GM12892 (cell line): ENCODE measurements at places on chromosomes 7 and 10.

DNA sequence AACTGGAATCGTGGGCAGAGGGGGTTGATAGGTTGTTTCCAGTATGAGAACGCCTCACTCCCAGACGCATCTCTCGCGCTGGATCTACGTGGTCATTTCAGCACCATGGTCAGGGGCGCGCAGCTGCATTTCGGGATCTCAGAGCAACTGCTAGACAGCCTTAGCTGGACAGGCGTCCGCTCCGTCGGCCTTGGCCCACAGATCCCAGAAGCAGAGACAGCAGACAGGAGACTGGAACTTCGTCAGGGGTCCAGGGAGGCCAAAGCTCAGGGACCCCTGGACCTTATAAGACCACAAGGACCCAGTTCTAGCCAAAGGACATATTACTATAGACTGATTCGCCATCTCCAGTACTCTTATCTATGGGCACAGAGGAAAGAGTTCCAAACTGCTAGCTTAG, 5.3 kb downstream of the NEUROG3 start:
- DNase-seq: no peak

DNA sequence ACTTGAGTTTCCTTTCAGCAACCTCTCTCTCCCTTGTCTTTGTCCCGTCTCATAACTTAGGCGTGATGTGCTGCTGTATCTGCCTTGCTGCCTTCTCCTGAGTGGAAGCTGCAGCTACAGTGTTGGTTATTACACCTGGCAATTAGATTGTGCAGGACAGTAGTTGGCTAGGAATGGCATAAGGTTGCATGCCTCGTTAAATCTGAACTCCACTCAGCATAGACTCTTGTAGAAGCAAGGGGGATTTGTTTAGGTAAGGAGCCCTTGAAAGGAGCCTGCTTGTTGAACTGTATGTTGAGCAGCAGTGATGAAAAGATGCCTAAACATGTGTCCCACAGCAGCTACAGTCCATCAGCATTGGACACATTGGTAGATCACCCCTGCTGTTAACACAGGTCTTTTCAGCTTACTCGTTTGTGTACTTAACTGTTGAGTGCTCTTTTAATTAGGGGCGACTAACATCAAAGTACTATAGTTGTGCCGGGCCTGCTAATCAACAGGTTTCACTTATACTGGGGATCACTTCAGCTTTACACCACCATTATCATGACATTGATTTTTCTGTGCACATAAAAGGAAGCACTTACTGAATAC, 225.0 kb downstream of the AUTS2 start:
- no peak for DNase-seq

DNA sequence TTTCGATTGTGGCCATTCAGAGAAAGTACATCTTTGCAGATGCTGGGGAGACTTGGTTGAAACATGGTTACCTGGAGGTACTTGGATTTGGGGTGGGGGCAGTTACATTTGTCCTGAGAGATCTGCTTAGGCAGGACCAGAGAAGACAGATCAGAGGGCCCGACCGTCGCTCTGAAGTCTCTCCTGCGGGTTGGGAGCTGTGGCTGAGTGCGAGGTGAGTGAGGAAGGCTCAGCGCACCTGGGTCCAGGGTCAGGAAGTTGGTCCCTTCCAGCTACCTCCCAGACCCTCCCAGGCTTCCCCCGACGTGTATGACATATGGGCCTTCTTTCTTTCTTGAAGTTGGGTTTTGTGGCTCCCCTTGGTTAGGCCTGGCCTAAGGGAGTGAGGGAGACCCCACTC, 56.3 kb downstream of the LHPP start:
- DNase-seq: no peak

GRCh38 chr7:47039904-47040303, 542.0 kb downstream of the TNS3 start:
- no peak for DNase-seq

GRCh38 chr10:42985436-42986316, 91.2 kb upstream of the RET start:
- peak; percentile 12 for DNase-seq

- DNase-seq: no peak
Measured at GRCh38 chr7:34165927-34166550, 260.7 kb downstream of the BMPER start.

DNA sequence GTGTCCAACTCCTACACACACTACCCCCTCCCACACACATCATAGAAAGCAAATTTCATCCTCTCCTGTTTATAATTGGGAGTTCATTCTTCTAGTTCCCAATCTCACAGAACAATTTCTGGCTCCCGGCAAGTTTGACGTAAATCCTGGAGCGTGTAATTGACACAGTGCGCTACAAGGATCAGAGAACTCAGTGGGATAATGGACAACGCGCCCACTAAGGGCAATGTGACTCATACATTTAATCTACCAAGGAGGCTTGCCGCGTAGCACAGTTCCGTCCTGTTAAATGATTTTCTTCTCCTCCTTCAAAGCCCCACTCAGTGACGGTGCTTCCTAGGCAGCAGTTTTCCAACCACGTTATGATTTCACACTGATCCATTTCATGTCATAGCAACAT, 277.6 kb downstream of the SFMBT2 start:
- DNase-seq: no peak

DNA sequence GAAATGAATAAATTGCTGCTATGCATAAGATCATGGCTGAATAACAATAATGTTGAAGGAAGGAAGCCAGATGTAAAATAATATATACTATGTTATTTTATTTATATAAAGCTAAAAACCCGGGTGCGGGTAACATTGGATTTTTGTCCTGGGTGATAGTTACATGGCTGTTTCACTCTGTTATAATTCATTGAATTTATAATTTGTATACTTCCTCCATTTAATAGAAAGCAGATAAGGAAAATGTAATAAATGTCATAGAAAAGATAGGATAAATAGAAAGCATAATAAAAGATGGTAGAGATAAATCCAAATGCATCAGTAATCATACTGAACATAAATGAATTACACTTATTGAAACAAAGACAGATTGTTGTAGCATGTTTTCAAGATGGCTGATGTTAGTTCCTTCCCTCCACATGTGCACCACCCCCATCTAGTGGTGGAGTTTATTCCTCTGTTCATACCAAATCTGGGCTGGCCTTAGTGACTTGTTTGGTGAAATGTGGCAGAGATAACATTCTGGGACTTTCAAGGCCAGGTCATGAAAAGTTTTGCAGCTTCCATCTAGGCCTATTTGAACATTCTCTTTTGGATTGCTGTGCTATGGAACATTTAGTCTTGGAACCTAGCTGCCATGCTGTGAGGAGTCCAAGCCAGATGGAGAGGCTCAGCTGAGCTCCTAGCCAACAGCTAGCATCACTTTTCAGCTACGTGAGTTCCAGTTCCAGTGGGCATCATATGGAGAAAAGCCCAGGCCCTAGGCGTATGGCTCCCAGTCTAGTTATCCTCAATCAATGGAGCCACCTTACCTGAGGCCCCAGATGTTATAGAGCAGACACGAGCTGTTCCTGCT, 46.9 kb downstream of the AHCYL2 start:
- DNase-seq: no peak

- DNase-seq: no peak
Measured at GRCh38 chr7:6451224-6451705, 3.5 kb upstream of the DAGLB start.

DNA sequence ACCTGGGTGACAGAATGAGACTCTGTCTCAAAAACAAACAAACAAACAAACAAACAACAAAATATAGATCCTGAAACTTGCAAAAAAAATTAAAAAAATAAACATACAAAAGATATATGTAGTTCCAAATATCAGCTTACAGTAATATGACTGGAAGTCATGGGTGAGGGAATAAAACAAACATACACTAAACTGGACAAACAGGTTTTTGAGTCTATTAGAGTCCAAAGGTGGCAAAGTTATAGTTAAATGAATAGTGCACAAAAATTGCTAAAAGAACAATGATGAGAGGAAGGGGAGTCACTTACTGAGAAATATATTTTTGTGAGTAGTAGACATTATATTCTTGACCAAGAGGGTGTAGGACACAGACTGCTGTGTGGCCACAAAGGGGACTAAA, 16.7 kb upstream of the RSBN1L start:
- DNase-seq: no peak

GRCh38 chr7:25781704-25782103, 370.3 kb upstream of the NFE2L3 start:
- no peak for DNase-seq

DNA sequence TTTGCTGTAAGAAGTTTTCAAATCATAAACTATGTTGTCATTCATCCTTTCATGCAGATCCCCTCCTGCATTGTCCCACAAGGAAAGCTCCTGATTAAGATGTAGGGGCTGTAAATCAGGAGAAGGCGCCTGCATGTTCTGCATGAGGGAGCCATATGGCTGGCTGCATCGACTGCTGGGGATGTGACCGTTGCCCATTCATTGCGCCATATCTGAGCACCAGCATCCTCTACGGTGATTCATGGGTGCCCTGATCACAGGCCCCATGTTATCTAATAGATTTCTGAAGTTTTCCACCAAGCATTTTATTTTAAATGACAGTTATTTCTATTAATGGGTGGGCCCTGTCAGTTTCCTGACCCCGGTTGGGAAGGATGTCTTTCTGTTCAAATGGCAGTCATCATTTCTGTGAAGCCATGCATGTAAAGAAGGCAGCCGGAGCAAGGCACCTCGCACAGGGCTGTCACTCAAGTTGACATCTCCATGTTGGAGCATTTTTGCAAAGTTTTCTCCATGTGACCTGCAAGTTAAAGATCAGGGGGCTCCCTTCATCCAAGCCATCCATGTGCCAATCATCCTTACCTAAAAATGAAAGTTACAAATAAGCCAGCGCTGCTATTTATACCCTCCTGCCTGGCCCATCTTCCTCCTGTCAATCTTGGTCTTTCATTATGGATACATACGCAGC, 128.8 kb downstream of the TEX36 start:
- no peak for DNase-seq

DNA sequence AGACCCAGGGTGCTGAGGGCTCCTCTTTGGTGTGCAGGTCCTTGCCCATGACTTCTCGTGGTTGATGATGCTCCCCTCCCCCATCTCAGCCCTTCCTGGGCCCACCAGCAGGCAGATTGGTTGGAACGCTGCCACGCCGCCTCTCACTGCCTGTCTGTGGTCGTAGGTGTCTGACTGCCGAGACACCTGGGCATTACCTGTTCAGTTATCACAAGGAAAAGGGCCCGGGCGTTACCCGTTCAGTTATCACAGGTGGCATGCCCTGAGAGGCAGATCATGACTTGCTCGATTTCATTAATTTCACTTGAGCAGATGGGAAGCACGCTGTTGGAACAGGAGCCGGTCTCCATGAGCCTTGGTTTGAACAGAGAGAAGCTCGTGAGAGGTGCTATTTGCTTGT, 42.5 kb downstream of the TACR2 start:
- no peak for DNase-seq

DNA sequence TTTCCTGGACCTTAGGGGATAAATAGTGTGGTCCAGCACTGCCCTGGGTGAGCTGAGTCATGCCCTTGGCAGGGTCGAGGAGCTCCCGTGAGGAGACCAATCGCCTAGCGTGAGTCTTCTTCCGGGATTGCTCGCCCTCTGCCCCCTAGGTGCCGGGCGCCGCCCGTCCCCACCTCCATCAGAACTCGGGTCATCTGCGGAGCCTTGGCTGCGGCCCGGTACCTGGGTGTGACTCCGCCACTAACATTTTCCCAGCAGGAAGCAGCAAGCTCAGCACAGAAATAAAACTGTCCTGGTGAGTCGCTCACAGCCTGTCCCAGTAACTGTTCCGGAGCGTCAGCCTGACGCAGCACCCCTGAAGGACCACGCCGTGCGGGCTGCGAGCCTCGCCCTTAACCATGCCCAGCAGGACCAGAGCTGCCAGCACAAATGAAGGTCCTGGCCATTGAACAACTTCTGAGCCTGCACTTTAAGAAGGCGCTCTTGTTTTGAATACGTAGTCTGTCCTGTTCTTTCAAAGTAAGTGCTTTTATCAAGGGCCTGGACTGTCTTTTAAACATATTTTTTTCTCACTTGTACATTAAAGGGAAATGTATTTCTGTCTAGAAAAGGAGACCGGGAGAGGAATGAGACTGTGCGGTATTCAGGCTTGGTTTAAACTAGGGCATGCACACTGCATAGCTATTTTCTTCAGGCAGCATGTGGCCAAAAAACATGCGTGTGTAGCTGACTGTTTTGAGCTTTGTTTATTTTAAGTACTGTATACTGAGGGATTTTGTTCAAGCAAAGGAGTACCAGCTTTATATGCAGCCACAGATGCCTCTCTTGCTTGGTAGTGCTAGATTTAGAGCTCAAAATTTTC, 136.7 kb downstream of the HECW1 start:
- DNase-seq: no peak

DNA sequence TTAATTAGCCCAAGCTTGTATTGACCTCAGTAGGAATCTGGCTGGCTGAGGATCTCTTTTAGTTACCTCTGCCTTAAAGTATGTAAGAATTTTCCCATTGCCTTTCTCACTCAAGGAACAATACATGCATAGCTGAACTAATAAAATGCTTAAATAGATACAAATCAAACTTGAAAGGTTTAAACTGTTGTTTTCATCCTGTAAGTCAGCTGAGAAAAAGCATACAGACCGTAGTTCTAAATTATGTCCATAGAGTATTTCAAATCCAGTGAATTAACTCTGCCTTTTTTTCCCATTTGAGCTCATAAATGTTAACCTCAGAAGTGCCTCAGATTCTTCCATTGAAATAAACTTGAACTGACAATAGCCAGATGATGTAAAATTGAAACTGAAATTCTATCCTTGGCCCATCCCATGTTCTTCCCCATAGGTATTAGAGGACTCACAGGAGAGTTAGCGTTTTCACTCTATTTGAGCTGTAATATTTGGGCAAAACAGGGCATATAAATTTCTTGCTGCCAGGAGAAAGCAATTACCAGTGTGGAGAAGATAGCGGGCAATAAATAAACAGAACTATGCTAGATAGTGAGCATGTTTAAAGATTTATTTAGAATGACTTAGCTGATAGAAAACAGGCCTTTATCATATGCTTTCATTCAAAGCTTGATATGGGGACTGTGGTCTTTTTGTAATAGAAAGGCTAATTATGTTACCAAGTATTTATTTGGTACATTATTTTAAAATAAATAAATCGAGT, 163.7 kb downstream of the WNT2 start:
- no peak for DNase-seq

- DNase-seq: no peak
Measured at GRCh38 chr10:18369859-18370473, 229.7 kb downstream of the CACNB2 start.

- DNase-seq: no peak
Measured at GRCh38 chr10:132873395-132873794, 69.0 kb downstream of the CFAP46 start.

GRCh38 chr7:20235288-20235687, 18.1 kb upstream of the MACC1 start:
- no peak for DNase-seq

- DNase-seq: no peak
Measured at GRCh38 chr7:39758234-39758970, 135.0 kb downstream of the RALA start.

- DNase-seq: no peak
Measured at GRCh38 chr7:131110297-131111080, 217.2 kb upstream of the MKLN1 start.
